ENCODE measurements at places on chromosomes 4 and X.

- ATAC-seq, result no peak
These were observed 59.5 kb downstream of the FRMPD3 start for GRCh38 chrX:107508925-107509324.

DNA sequence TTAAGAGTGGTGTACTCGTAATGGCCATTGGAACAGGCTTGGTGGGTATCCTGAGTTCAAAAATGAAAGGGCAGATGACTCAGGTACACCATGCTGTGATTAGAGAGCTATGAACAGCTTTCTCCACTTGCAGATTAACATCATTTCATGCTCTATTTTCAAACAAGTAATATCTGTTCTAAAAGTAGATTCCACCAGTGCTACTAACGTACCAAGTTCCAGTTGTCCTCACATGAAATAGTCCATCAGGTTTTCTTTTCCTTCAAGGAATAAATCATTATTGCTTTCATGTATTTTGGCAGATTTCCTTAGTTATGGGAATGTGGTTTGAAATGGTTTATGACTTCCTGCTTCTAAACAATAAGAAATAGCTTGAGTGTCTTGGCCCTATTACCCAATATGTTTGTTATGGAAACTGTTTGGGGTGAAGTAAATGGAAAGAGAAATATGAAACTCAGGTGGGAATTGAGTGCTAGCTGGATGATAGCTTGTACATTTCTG, 49.9 kb downstream of the PCDH7 start:
- peak; percentile 31 for ATAC-seq

DNA sequence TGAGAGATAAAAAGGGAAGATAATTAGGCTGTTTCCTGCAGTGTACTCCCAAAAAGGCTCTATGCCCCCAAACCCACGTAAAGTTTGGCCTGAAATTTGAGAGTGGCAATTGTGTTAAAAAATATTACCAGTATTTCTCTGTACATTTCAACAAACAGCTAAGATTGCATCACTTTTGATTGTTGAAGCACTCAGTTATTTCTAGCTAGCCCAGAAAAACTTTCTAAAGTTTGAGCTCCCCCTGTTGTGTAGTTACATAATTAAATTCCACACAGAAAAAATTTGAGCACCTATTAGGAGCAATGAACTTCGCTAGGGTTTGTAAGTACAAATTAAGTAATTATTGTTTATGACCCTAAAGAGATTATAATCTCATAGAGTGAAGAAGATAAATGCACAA, 109.4 kb downstream of the DLG3 start:
- ATAC-seq, result no peak

DNA sequence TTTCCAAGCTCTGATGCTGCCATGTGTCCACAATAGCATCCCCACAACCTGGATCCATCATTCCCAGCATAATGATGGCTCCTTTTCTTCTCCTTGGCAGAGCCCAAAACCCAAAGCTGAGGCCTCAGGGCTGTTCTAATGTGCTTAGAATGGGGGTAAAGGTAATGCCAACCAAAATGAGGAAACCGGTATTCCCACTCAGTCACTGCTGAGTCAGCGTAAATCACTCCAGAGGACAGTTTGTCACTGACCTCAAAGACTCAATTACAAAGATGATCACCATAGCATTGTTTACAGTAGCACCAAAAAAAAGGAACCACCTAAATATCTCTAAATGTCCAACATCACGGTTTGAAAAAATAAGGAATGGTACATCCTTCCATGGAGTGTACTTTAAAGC, 41.2 kb downstream of the OTOP1 start:
- no peak for ATAC-seq

- no peak for ATAC-seq
These were observed 49.5 kb downstream of the HTRA3 start for GRCh38 chr4:8319061-8319460.

DNA sequence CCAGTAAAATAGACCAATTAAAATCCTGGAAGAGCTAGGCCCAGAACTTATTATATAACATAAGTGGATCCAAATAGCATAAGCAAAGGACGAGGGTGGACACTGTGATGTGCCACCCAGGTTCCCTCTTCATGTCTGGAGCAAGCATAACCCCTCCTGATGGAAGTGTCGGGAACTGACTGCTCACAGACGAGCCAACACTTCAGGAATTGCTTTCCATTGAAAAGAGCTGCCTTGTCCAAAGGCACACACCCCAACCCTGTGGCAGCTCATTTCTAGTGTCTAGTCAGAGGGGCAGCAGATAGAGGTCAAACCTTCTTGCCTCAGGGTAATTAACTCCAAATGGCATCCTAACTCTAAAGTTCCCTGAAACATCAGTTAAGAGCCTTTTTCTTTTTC, 15.3 kb downstream of the DDIT4L start:
- ATAC-seq, result no peak

DNA sequence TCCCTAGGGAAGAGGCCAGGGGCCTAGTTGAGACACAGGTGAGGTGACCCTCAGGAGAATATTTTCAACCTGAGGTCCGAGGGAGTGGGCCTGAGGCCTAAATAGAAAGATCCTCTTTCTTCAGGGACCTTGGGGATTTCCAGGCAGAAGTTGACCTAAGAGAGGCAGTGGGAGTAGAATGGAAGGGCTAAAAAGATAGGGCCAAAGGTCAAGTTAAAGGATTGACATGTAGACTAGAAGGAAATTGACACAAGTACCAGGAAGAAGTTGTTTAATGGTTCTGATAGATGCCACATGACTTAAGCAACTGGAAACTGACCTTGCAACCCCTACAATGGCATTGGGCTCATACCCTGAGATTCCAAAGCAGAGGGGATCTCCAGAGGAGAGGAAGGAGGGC, 76.9 kb downstream of the SHROOM3 start:
- no peak for ATAC-seq

GRCh38 chrX:16828124-16828908, 41.8 kb downstream of the RBBP7 start:
- peak; percentile 88 for ATAC-seq

- ATAC-seq, result no peak
These were observed 36.3 kb upstream of the PDGFRA start for GRCh38 chr4:54192811-54193210.

GRCh38 chrX:134738986-134739740, 80.9 kb upstream of the PLAC1 start:
- ATAC-seq, result no peak

- ATAC-seq, result no peak
These were observed 318.2 kb downstream of the CCSER1 start for GRCh38 chr4:90445380-90445779.

Data from gastroesophageal sphincter (tissue), 4 donors.